Astrocyte (in vitro differentiated cells and primary cell): ENCODE measurements at places on chromosomes 12 and 14. TPM values are rescaled to one million over a fixed set of nuclear protein-coding genes. Genes with fewer than 3 reads are reported as not detected.

Gene TAS2R19
- 2.2 and 3.1 TPM in 2 replicates for total RNA-seq

Gene GPD1
- total RNA-seq = 0.29 and 0.59 TPM in 2 replicates

Gene TAC3
- total RNA-seq = 1.3 and 2.5 TPM in 2 replicates

Gene TAMALIN
- total RNA-seq = 9.6 and 12.4 TPM in 2 replicates

Gene KLRC2
- 1.2 and 4.1 TPM in 2 replicates for total RNA-seq

Gene HCAR3
- not detected in 2 replicates for total RNA-seq

Gene SPTB
- 0.32 and 0.43 TPM in 2 replicates for total RNA-seq

Gene STYK1
- 1.6 and 2.9 TPM in 2 replicates for total RNA-seq

Gene PTCSC3
- not detected in 2 replicates for total RNA-seq

Gene MGP
- total RNA-seq = not detected in 2 replicates

GRCh38 chr14:52352061-52352491 lies 38.0 kb downstream of the PTGER2 start:
- no peak for DNase-seq

- no peak for DNase-seq
Observed at GRCh38 chr14:30053103-30053502, 125.5 kb upstream of the PRKD1 start.

GRCh38 chr12:65343230-65343629 lies 64.7 kb downstream of the MSRB3 start:
- DNase-seq = no peak

DNA sequence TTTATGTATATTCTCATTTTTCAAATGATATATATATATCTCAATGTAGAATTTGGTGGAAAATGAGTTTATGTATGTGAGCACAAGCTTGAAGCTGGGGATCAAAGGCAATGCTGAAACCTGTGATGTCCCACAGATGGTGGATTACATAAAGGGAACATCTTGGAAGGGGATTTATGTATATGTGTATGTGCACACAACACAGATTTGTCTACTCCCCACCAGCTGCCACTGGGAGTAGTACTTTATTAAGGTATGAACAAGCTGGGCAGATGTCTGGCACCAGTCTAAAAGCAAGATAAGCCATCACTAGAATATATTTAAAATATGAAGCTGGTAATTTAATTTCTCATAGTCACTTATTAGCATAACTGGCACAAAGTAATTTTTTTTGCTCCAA lies 895.6 kb downstream of the SLC6A15 start:
- no peak for DNase-seq

DNA sequence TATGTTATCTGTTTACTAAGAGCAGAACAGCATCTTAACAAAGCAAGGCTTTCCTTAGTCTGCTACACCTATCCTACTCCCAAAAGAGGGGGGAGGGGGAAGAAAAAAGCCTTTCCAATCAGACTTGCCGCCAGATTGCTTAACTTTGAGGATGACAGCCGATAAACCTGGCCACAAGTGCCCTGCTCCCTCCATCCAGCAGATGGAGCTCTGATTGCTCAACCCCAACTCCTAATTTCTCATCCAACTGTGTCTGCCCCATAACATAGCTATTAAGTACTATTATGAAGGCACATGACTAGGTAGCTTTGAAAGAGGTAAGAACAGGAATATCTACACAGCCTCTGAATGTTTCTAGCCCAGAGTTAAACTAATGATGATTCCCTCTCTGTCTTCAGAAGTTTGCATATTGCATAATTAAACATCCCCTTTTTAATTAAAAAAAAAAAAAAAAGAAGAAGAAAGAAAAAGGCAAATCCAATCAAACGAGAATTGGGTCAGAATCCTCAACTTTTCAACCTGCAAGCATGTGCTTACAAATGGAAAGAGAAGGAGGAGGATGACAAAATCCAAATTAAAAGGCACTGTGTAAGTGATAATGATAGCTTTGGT lies 247.4 kb downstream of the GALC start:
- DNase-seq = peak; percentile 18

DNA sequence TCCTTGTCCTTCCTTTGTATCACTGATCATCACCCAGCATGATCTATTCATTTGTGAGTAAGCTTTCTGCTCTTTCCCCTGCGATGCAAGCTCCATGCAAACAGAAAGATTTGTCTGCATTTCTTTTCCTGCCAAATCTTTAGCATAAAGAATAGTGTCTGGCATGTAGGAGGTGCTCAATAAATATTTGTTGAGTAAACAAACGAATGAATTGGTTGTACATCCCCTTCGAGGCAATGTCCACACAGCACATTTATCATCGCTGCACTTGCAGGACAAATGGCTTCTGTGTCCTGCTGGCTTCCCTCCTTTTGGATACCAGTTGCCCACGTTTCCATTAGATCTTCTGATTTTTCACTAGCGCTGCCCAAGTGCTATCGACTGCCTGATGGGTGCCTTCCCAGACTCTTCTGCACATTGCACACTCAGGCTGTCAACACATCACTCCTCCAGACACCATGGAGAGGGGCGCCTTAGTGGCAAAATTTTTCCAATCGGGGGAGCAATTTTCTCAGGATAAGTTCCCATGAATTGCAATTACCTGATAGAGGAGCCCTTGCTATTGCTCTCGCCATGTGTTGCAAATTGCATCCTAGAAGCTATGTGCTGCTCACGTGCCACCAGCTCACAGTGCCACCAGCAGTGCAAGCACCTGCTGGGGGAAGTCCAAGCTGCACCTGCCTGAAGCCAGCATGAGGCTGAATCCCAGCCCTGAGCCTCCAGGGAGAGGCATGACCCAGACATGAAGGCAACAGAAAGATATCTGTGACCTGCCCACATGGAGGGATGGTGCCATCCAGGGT lies 206.6 kb downstream of the KIF26A start:
- DNase-seq = no peak

GRCh38 chr12:113804961-113805600 lies 161.0 kb downstream of the RBM19 start:
- no peak for DNase-seq

- DNase-seq = no peak
Observed at GRCh38 chr12:12020762-12021161, 50.0 kb upstream of the BCL2L14 start.

DNA sequence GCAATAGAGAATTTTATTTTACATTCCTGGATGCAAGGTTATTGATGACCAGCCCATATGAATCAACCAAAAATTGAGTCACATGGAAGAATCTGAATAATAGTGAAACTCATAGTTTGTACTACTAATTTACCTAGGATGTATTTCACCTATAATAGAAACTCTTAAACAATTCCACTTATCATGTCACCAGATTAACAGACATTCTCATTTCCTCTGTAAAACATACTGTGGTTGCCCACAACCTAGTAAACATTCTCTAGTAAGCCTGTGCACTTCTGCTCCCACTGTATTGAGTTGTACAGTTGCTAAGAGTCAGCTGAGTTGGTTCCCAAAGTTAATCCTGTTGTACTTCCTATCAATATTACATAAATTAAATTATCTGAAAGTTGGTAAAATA lies 196.6 kb upstream of the TMTC1 start:
- no peak for DNase-seq

GRCh38 chr12:124479680-124480468 lies 87.5 kb downstream of the NCOR2 start:
- DNase-seq = no peak

DNA sequence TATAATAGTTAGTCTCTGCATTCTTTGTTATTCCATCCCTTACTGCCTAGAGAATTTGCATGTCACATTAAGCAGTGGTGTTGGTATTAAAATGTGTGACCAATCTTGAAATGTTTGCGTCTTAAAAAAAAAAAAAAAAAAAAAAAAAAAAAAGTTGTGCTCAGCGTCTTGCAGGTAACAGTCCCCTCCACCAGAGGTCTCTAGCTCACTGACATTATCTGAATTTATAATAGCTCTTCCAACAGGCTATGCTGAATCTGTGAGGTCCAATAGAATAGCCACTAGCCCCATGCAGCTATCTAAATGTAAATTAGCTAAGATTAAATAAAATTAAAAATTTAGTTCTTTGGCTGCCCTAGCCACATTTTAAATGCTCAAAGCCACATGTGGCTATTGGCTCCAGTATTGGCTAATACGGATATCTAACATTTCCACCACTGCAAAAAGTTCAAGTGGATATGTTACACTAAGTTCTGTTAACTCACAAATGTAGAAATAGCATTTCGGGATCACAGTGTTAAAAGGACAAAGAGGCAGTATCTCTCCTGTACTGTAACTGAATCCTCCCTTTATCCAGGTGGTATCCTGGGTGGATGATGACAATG lies 28.7 kb downstream of the NKX2-8 start:
- DNase-seq = peak; percentile 22

GRCh38 chr12:72270961-72271360 lies 1.2 kb upstream of the TRHDE start:
- no peak for DNase-seq

DNA sequence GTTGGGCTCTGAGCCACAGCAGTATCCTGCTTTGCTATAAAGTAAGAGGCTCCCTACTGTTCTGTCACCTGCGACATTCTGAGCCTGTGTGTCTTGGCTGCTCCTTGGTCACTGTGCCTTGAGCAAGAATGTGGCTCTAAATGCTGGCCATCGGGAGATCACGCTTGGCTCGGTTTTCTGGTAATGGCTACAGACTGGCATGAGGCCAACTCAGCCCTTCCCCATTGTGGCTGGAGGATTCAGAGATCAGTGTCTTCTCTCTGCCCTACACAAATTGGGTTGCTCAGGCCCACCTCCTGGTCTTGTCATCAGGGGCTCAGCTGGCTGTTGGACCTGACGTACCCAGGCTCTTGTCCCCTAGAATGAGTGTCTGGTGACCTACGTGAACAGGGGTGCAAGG lies 94.5 kb downstream of the PLXNC1 start:
- DNase-seq = no peak

DNA sequence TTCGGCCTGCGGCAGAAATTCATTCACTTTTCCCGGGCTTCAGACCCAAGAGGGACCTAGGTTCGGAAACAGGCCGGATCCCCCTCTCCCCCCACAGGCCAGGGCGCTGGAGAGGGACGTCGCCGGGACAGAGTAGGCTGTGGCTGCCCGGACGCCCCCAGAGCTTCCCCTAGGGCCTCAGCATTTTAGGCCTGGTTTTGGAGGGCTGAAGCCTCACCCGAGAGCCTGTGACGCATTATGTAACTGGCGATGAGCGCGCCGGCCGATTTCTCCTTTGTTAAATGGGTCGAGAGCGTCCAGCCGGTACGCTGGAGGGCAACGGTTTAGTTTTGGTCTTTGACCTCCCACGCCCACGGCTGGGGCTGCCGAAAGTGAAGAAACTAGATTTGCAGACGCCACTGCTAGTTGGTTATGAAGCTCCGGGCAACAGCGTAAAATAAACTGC lies 657 bp downstream of the PEBP1 start:
- peak; percentile 45 for DNase-seq

DNA sequence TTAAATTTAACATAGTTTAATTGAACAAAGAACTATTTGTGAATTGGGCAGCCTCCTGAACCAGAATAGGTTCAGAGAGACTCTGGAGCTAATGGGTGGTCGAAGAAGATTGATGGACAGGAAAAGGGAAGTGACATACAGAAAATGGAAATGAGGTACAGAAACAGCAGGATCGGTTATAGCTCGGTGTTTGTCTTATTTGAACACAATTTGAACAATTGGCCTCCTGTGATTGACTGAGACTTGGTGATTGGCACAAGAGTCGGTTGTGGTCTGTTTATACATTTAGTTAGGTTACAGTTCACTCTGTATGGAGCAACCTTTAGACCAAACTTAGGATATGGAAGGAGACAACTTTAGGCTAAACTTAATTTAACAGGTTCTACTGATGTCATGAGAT lies 18.4 kb upstream of the CFL2 start:
- no peak for DNase-seq

- DNase-seq = no peak
Observed at GRCh38 chr12:130427381-130427887, 89.7 kb downstream of the PIWIL1 start.

- no peak for DNase-seq
Observed at GRCh38 chr12:94873734-94874517, 129.6 kb downstream of the NDUFA12 start.

GRCh38 chr12:10070380-10070779 lies 28.4 kb downstream of the CLEC1A start:
- no peak for DNase-seq

DNA sequence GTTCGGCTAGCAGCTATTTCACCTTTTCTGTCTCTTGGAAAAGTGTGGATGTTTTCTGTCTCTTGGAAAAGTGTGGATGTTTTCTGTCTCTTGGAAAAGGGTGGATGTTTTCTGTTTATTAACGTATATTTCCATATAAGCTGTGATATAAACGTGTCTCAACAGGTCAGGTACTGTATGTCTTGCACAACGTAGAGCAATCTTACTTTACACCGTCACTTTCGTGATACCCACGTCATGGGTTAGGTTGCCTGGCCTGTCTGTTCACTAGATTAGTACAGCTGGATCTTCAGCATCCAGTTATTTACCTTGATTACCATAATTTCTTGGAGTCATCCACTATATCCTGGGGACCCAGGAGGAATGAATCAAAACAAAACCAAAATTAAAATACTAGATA lies 14.1 kb downstream of the CLEC7A start:
- no peak for DNase-seq

DNA sequence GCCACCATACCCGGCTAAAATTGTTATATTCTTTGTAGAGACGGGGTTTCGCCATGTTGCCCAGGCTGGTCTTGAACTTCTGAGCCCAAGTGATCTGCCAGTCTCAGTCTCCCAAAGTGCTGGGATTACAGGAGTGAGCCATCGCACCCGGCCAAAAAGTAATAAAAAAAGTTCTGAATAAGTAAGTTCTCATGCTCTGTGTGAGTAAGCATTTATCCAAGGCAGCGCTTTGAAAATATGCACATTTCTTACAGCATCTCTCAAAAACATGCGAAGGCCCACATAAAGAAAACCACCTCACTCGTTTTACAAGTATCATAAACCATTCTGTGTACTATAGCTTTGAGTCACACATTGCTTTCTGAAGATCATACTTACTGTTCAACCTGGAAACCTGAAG lies 8.6 kb downstream of the GIT2 start:
- no peak for DNase-seq

DNA sequence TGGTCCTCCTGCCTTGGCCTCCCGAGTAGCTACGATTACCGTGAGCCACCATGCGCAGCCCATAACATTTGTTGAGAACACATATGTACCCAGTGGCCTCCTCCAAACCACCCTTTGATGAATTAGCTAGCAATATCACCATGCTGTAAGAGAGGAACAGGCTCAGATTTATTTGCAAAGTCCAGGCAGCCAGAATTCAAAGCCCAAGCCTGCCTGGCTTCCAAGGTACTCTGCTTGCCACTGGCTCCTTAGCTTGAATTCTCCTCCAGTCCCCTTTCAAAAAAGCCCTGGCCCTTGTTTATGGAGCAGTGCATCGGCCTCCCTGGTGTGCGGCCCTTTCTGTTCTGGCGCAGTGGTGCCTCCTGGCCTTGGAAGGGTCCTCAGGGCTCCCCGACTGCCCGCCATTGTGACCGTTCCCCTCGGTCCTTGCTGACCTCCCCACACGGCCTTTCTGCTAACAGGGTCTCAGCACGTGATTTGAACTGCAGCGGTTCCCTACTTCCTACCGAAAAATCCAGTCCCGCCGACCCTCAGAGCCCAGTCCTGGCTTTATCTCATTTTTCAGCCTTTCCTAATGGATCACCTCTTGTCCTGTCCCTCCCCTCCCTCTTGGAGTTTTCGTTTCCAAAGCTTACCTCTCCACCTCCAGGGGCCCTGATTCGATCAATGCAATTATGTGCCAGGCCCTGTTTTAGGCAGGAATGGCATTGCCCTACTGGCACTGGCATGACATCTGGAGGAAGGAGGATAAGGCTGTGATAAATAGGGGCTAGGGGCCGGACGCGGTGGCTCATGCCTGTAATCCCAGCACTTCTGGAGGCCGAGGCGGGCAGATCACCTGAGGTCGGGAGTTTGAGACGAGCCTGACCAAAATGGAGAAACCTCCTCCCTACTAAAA lies 22.0 kb downstream of the SLC25A29 start:
- no peak for DNase-seq

GRCh38 chr12:91620992-91621391 lies 438.4 kb upstream of the DCN start:
- no peak for DNase-seq
